HFFc6 (cell line): ENCODE measurements at places on chromosomes 16 and 17. TPM values are rescaled to one million over a fixed set of nuclear protein-coding genes. Genes with fewer than 3 reads are reported as not detected.

GRCh38 chr17:16945663-16946218, 26.2 kb downstream of the TNFRSF13B start:
- H3K27me3 ChIP-seq, result peaks cover 35% of the 10 kb centered on the region
- H3K36me3 ChIP-seq, result peaks cover 11% of the 10 kb centered on the region
- H3K4me3 ChIP-seq, result no peak overlapping the region
- DNase-seq, result no peak
- H3K27ac ChIP-seq, result no peak overlapping the region

DNA sequence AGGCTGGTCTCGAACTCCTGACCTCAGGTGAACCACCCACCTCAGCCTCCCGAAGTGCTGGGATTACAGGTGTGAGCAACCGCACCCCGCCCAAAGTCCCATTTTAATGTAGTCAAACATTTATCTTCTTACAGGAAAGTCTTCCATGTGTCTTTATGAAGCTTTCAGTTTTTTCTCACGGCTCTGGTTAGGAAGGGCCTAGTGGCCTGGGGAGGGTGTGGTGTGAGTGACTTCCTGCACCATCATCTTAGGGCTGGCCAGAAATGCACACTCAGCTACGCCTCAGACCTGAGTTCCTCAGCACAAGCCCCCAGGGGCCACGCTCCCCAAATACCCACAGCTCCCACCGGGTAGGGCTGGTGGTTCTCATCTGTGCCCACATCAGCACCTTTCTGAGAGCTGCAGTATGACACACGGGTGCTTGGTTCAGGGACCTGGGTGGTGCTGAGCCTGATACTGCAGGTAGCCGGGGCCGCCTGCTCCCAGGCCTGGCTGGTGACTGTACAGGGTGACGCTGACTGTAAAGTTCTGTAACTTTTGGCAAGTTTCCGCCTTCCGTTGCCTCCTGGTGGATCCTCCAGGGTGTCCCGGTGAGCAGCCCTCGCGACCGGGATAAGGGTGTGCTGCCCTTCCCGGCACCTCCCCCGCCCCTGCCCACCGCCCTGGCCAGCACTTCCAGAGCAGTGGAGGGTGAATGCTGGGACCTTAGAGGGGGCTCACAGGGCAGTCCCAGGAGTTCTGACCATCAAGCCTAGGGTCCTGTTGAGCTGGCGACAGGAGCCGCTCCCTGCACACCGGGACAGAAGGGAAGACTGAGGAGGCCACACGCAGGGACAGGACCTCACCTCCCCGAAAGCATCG, 52.5 kb downstream of the ZNF778 start:
- peaks cover 35% of the 10 kb centered on the region for H3K36me3 ChIP-seq
- H3K27me3 ChIP-seq, result peaks cover 15% of the 10 kb centered on the region
- no peak overlapping the region; the same call in 1 of the 2 replicates for H3K27ac ChIP-seq
- H3K4me1 ChIP-seq, result peaks cover 16% of the 10 kb centered on the region

- no peaks in the 10 kb centered on the region for H3K36me3 ChIP-seq
- H3K4me1 ChIP-seq, result no peaks in the 10 kb centered on the region
- H3K27me3 ChIP-seq, result peaks cover 8% of the 10 kb centered on the region
- no peak overlapping the region for H3K27ac ChIP-seq
- no peak overlapping the region for H3K4me3 ChIP-seq
- no peak for DNase-seq
Observed at GRCh38 chr16:51755039-51755501, 604.0 kb upstream of the SALL1 start.

DNA sequence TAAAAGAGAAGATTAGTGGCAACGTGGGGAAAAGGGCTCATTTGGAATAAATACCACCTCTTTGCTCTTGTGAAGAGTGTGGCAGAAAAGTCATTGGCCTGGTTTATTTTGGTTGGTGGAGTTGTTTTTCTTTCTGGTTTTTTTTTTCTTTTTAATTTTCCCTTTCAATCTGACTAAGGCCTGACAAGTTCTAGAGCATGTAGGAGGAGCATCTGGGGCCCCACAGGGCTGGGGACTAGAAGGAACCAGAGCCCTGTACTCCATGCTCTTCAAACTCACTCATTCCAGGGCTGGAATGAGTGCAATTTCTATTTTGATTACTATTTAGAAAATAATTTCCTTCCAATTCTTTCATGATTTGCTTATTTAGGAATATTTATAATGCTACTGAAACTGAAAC, 13.3 kb downstream of the IRX5 start:
- H3K27ac ChIP-seq, result no peak overlapping the region
- no peaks in the 10 kb centered on the region for H3K36me3 ChIP-seq
- no peaks in the 10 kb centered on the region; the same call in 1 of the 2 replicates for H3K27me3 ChIP-seq
- H3K4me1 ChIP-seq, result no peaks in the 10 kb centered on the region
- DNase-seq, result no peak

DNA sequence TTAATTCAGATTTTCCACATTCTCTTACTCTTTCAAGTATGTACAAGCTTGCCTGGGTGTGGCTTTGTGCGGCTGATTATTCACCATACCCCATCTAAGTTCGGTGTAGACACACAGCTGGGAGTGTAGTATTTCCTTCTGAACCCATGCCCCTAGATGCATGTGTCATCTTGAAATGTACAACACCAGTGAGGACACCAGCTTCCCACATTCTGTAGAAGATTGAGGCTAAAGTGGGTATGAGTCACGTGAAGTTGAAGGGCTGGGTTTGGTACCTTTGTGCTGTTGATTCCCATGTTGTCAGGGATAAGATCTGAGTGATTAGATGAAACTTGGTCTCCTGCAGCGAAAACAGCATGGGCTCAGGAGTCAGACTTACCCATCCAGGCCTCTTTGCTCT, 14.6 kb upstream of the DHX8 start:
- DNase-seq, result peak; percentile 95
- 0 out of 2 replicates have a peak, but pooled peaks cover 4% of the 10 kb centered on the region for H3K36me3 ChIP-seq
- peaks cover 5% of the 10 kb centered on the region; the same call in 1 of the 2 replicates for H3K27me3 ChIP-seq
- peaks cover 32% of the 10 kb centered on the region for H3K4me1 ChIP-seq

- H3K4me3 ChIP-seq, result peak overlapping the region; percentile 65
- peaks cover 26% of the 10 kb centered on the region for H3K27me3 ChIP-seq
- no peak for DNase-seq
- H3K36me3 ChIP-seq, result no peaks in the 10 kb centered on the region
- no peak overlapping the region for H3K27ac ChIP-seq
Observed at GRCh38 chr16:67430504-67430976, 381 bp upstream of the HSD11B2 start.

DNA sequence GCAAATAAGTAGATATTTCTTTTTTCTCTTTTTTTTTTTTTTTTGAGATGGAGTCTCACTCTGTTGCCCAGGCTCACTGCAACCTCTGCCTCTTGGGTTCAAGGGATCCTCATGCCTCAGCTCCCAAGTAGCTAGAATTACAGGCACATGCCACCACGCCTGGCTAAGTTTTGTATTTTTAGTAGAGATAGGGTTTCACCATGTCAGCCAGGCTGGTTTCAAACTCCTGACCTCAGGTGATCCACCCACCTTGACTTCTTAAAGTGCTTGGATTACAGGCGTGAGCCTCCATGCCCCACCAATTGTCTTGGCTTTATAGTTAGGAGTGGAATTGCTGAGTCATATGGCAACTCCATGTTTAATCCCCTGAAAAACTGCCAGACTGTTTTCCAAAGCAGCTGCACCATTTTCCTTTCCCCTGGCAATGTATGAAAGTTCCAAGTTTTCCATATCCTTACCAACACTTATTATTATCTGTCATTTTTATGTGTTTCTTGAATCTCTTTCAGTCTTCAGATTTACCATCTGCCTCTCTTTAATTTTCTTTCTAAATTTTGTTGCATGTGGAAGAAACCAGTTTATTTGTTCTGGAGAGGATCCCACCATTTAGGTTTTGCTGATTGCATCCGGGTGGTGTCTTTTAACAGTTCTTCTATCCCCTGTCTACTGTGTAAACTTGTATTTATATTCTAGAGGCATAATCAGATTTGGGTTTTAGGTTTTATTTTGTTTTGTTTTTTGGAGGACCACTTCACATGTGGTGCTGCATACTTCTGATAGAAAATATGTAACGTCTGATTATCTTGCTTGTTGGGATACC, 9.9 kb upstream of the CES3 start:
- peaks cover 8% of the 10 kb centered on the region for H3K27me3 ChIP-seq
- no peak overlapping the region for H3K4me3 ChIP-seq
- H3K36me3 ChIP-seq, result peaks cover 8% of the 10 kb centered on the region
- H3K27ac ChIP-seq, result no peak overlapping the region
- H3K4me1 ChIP-seq, result peaks cover 34% of the 10 kb centered on the region
- DNase-seq, result no peak

DNA sequence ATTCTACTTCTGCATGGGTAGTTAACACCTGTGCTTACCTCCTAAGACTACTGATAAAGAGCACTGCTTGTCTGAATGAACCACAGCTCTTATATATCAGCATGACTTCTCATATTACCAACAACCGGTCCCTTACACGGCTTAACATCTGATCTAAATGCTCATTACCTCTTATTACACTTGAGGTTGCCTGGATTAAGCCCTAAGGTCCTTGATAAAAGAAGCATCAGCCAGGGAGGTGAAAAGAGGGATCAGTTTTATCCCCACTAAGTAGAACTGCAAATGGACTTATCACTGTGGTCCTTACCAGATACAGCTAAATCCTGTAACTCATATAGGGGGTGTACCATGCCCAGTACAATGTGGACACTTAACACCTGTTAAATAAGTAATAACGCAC, 8.2 kb upstream of the RSKR start:
- no peak overlapping the region for H3K4me3 ChIP-seq
- peaks cover 43% of the 10 kb centered on the region for H3K36me3 ChIP-seq
- no peak for DNase-seq

DNA sequence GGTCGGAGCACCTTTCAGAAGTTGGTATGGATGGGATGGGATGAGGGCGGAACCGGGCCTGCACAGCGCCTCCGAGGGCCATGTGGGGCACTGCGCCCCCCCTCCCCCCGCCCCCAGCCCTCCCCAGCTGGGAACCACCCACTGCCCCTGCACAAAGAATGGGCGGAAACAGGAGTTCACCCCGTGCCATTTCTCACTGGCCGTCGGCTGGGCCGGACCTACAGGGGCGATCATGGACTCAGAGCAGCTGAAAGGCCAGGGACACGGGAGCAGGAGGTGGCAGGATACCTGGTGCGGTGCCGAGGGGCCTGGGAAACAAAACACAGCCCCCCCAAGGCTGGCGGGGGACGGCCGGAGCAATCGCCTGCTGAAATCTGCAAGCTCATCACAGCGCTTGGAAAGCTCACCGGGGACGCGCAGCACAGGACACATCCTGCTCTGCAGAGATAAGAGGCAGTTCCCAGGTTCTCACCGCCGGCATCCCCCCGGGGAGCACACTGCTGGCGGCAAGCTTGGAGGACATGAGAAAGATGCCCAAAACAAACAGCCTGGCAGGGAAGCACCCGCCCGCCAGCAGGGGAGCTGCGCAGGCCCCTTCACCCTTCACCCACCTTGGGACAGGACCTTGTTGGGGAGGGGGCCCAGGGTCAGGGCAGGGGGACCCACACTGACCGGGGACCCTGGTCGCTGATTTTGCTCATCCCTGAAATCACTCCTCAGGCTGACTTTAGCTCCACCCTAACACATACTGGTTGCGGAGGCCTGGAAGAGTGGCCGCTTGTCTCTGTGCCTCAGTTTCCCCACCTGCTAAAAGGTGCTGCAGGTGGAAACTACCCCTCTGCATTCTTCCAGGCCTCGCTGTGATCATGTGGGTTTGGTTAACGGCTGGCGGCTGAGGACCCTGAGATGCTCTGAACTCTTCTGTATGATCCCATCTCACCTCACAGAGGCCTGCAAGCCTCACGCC, 263.9 kb downstream of the C16orf95 start:
- no peak for DNase-seq
- H3K27ac ChIP-seq, result no peak overlapping the region
- peaks cover 40% of the 10 kb centered on the region for H3K27me3 ChIP-seq
- no peaks in the 10 kb centered on the region for H3K36me3 ChIP-seq
- H3K4me3 ChIP-seq, result no peak overlapping the region

DNA sequence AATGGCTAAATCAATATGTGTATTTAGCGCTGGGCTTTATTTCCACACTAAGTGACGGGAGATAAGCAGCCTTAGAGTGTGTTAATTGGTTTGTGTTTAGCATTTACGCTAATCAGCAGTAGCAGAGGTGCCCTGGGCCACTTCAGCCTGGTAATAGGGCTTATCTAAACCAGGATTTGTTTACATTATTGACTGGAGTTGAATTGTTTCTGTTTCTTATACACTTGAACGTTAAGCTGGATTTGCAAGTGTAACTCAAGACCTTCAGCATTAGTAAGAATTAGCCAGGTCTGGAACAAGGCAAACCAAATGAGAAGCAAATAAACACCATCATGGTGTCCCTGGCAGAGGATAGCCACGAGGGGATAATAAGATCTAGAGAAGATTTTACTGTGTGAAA, 313.6 kb downstream of the HS3ST4 start:
- H3K4me3 ChIP-seq, result no peak overlapping the region
- no peaks in the 10 kb centered on the region for H3K4me1 ChIP-seq
- H3K27me3 ChIP-seq, result peaks cover 1% of the 10 kb centered on the region; the same call in 1 of the 2 replicates
- no peaks in the 10 kb centered on the region for H3K36me3 ChIP-seq
- DNase-seq, result no peak

GRCh38 chr17:63910096-63910495, 962 bp downstream of the CSHL1 start:
- H3K36me3 ChIP-seq, result no peaks in the 10 kb centered on the region
- DNase-seq, result no peak
- no peak overlapping the region for H3K4me3 ChIP-seq
- H3K27me3 ChIP-seq, result peaks cover 57% of the 10 kb centered on the region
- no peak overlapping the region for H3K27ac ChIP-seq

DNA sequence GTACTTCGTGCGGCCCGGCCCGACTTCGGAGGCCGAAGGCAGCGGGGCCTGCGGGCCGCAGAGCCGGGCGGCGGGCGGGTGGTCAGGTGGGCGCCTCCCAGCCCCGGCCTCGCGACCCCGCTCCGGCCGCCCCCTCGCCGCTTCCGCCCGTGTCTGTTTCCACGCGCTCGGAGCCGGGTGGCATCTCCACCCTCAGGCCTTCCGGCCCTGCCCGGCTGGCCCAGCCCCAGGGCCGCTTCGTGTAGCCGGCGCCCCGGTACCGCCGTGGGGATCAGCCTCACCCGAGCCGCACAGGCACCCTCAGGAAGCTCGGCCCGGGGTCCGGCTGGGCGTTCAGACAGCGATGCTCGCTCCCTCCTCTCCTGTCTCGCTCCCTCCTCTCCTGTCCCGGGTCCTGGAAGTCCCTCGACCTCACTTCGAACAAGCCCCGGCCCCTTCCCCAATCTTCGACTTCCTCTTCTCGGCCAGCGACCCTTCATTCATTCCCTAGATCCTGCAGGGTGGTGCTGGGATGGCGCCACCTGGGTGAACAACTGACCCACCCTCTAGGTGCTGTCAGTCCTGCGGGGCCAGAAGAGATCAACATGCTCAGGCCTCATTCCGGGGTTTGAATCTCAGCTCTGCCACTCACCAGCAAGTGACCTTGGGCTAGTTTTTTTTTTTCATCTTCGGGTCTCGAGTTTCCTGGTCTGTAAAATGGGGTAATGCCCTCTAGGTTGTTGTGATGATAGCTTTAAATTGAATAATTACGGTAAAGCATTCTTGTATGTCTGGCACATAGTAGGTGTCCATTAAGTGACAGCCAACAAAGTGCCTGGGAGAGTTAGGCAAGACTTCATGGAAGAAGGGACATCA, 610 bp downstream of the VPS4A start:
- peak overlapping the region; percentile 93 for H3K27ac ChIP-seq
- peak overlapping the region; percentile 99 for H3K4me3 ChIP-seq
- peaks cover 12% of the 10 kb centered on the region for H3K27me3 ChIP-seq
- peaks cover 22% of the 10 kb centered on the region for H3K4me1 ChIP-seq
- H3K36me3 ChIP-seq, result peaks cover 26% of the 10 kb centered on the region

GRCh38 chr17:38451840-38452529, 23.7 kb downstream of the ARHGAP23 start:
- H3K27ac ChIP-seq, result peak overlapping the region; percentile 98
- peaks cover 17% of the 10 kb centered on the region; the same call in 1 of the 2 replicates for H3K36me3 ChIP-seq
- H3K4me1 ChIP-seq, result peaks cover 81% of the 10 kb centered on the region
- peaks cover 2% of the 10 kb centered on the region for H3K27me3 ChIP-seq
- DNase-seq, result peak; percentile 91

Gene SEPTIN12
- not detected in 3 replicates for total RNA-seq

Gene PRSS33
- not detected in 3 replicates for total RNA-seq

Gene MPV17L
- total RNA-seq, result not detected in 3 replicates

Gene KRT28
- not detected in 3 replicates for total RNA-seq

Gene TOM1L2
- total RNA-seq, result 100 and 140 TPM in 2 replicates

Gene CCL5
- total RNA-seq, result not detected in 3 replicates

Gene TP53TG3C
- not detected in 3 replicates for total RNA-seq
